GM23248 (cell line): ENCODE measurements at places on chromosomes 3 and 15. TPM values are rescaled to one million over a fixed set of nuclear protein-coding genes. Genes with fewer than 3 reads are reported as not detected.
A peak's percentile ranks its signal among the peaks of the same experiment; 100 is the strongest.

DNA sequence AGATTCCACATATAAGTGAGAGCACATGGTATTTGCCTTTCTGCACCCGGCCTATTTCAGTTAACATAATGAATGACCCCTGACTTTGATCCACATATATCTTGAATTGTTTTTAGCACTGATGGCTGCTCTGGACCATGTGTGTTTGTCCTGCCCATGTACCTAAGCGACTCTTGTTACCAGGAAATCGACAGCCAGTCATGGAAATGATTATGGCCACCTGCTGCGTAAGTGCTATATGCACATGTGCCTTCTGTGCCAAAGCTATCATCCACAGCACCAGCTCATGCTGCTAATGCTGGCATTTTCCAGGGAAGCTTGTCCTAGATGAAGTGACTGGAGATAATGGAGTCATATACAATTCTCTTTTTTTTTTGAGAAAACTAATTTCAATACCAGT lies 103.7 kb downstream of the PEX5L start:
- H3K27ac ChIP-seq, result no peak overlapping the region
- H3K4me3 ChIP-seq, result no peak overlapping the region
- no peaks in the 10 kb centered on the region for H3K4me1 ChIP-seq
- no peaks in the 10 kb centered on the region for H3K27me3 ChIP-seq
- DNase-seq, result no peak

GRCh38 chr3:100042166-100042981 lies 71.9 kb downstream of the FILIP1L start:
- no peaks in the 10 kb centered on the region for H3K27me3 ChIP-seq
- peak; percentile 91 for DNase-seq
- peaks cover 66% of the 10 kb centered on the region for H3K4me1 ChIP-seq
- no peaks in the 10 kb centered on the region for H3K36me3 ChIP-seq
- H3K4me3 ChIP-seq, result peak overlapping the region; percentile 51

Gene ARPIN
- total RNA-seq, result 8.7 and 9.0 TPM in 2 replicates

- H3K4me1 ChIP-seq, result no peaks in the 10 kb centered on the region
- H3K36me3 ChIP-seq, result no peaks in the 10 kb centered on the region
- no peaks in the 10 kb centered on the region for H3K27me3 ChIP-seq
- DNase-seq, result peak; percentile 31
- no peak overlapping the region for H3K4me3 ChIP-seq
These were observed 42.4 kb downstream of the TIGIT start for GRCh38 chr3:114336122-114336697.

DNA sequence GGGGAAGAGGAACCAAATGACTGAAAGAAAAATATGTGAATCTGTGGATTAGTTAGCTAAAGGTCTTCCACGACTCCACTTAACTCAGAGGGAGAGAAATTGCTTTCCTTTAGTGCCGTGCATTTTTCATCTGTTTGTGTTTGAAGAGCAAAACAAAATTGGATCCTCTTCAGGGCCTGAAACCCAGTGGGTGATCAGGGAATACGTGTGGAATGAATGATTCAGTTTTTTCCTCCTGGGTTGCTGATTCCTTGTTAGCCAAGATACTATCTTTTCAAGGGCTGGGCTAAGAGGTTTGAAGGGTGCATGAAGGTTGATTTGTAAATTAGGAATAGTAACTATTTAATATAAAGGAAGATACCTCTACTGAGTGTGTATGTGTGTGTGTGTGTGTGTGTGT lies 61.0 kb downstream of the TPRG1 start:
- DNase-seq, result peak; percentile 25
- H3K27me3 ChIP-seq, result no peaks in the 10 kb centered on the region
- no peak overlapping the region for H3K27ac ChIP-seq
- H3K4me3 ChIP-seq, result no peak overlapping the region

- no peaks in the 10 kb centered on the region for H3K36me3 ChIP-seq
- no peak overlapping the region for H3K27ac ChIP-seq
- H3K4me1 ChIP-seq, result no peaks in the 10 kb centered on the region
- H3K27me3 ChIP-seq, result no peaks in the 10 kb centered on the region; the same call in 1 of the 2 replicates
These were observed 326.1 kb upstream of the IL12A start for GRCh38 chr3:159662549-159662948.

GRCh38 chr3:47407237-47407636 lies 26.4 kb downstream of the PTPN23 start:
- no peak overlapping the region for H3K4me3 ChIP-seq
- H3K27ac ChIP-seq, result no peak overlapping the region
- DNase-seq, result no peak
- H3K27me3 ChIP-seq, result no peaks in the 10 kb centered on the region
- peaks cover 6% of the 10 kb centered on the region; the same call in 1 of the 2 replicates for H3K4me1 ChIP-seq

Gene BUB1B
- total RNA-seq, result 9.4 and 23.4 TPM in 2 replicates

DNA sequence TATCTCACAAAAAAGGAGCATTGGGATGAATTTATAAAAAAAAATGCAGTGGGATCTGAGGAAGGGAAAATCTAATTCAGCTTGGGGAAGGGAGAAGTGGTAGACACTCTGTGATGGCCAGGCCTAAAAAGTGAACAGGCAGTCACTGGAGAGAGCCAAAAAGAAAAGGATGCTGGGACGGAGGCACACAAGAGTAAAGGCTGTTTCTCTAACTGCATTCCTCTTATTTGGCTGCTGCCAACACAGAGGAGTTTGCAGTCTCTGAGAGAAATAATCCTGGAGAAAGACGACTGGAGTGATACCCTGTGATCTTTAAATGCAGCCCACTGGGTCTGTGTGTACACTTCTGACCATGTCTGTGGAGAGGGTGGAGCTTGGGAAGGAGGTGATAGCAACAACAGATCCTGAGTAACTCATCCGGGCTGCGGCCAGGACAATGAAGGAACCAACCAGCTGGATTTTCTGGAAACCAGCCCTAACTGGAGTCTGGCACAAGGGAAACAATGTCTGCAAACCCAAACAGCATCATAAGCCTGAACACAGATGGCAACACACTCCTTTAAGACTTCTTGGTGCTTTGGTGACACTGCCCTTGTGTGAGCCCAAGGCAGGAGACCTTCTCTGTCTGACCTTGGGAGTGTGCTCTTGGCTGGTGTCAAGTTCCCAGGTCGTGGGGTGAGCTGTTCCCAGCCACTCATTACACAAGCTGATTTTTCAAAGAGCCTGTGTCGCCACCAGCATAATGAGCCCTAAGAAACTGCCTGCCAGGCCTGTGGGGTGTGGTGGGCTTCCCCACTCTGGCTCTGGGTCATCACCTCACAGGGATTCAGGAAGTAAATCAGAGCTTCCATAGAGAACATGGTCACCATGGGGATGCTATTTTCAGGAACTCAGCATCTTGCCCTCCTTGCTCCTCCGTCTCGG lies 8.0 kb downstream of the FYCO1 start:
- H3K27me3 ChIP-seq, result no peaks in the 10 kb centered on the region
- no peak overlapping the region for H3K4me3 ChIP-seq
- H3K36me3 ChIP-seq, result no peaks in the 10 kb centered on the region

GRCh38 chr3:101203411-101203810 lies 117.0 kb downstream of the IMPG2 start:
- H3K4me1 ChIP-seq, result peaks cover 7% of the 10 kb centered on the region
- H3K4me3 ChIP-seq, result no peak overlapping the region
- H3K36me3 ChIP-seq, result no peaks in the 10 kb centered on the region
- H3K27ac ChIP-seq, result no peak overlapping the region
- DNase-seq, result peak; percentile 52

GRCh38 chr3:69203631-69204314 lies 81.4 kb upstream of the LMOD3 start:
- H3K36me3 ChIP-seq, result no peaks in the 10 kb centered on the region
- no peak overlapping the region for H3K4me3 ChIP-seq
- H3K27me3 ChIP-seq, result peaks cover 53% of the 10 kb centered on the region
- no peaks in the 10 kb centered on the region for H3K4me1 ChIP-seq

GRCh38 chr15:35545316-35545823 lies 595 bp downstream of the DPH6 start:
- H3K27ac ChIP-seq, result peak overlapping the region; percentile 89
- no peaks in the 10 kb centered on the region for H3K36me3 ChIP-seq
- DNase-seq, result peak; percentile 67
- peak overlapping the region; percentile 88 for H3K4me3 ChIP-seq

DNA sequence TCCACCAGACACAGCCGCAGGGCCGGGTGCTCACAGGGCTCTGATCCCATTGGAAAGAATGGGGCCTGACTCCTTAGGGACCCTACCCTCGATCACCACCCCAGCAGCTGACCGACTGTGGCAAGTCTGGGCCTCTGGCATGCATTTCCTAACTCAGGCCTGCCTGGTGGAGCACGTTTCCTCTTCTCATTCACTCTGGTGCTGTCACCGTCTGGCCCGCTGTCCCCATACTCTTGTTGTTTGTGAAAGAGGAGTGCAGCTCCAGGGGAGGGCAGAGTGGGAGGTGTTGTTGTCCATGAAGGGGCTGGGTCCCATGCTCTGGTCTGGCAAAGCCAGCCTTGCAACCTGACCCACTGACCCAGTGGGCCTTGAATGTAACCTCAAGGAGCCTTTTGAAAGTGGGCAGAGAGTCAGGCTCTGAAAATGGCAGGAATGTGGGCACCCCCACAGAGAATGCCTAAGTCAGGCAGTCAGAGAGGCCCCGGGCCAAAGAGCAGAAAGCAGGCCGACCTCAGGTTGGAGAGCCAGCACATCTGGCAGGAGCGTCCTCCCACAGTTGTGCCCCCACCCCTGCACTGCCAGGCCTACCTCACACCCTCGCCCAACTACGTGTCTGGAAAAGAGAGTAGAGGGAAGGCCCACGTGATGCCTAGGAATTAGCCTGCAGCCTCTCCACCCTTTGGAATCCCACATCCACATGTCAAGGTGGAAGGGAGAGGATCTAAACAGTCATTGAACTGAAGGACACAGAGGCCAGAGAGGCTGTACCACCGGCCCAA lies 10.9 kb downstream of the SEMA7A start:
- DNase-seq, result peak; percentile 88
- peaks cover 79% of the 10 kb centered on the region for H3K4me1 ChIP-seq
- H3K27me3 ChIP-seq, result no peaks in the 10 kb centered on the region
- H3K36me3 ChIP-seq, result no peaks in the 10 kb centered on the region
- H3K4me3 ChIP-seq, result peak overlapping the region; percentile 15

DNA sequence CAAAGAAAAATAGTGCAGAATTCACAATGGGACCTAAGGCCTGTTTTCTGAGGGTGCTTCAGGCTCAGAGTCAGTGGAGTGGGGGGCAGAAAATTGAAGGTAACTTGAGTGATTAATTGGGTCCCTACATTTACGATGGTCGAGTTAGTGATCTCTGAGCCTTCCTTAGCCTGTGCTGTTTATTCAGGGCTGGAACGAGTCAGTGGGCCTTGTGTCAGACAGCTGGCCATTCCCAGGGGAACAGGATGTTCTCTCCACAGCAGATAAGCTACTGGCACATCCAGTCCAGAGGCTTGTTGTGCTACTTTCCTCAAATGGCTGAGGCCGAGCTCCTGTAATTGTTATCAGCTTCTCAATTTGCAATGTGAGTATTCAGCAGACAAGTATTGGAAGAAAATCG lies 29.2 kb upstream of the CNTN3 start:
- no peak overlapping the region for H3K27ac ChIP-seq
- H3K36me3 ChIP-seq, result no peaks in the 10 kb centered on the region
- no peaks in the 10 kb centered on the region for H3K27me3 ChIP-seq
- peak; percentile 72 for DNase-seq
- H3K4me3 ChIP-seq, result no peak overlapping the region

DNA sequence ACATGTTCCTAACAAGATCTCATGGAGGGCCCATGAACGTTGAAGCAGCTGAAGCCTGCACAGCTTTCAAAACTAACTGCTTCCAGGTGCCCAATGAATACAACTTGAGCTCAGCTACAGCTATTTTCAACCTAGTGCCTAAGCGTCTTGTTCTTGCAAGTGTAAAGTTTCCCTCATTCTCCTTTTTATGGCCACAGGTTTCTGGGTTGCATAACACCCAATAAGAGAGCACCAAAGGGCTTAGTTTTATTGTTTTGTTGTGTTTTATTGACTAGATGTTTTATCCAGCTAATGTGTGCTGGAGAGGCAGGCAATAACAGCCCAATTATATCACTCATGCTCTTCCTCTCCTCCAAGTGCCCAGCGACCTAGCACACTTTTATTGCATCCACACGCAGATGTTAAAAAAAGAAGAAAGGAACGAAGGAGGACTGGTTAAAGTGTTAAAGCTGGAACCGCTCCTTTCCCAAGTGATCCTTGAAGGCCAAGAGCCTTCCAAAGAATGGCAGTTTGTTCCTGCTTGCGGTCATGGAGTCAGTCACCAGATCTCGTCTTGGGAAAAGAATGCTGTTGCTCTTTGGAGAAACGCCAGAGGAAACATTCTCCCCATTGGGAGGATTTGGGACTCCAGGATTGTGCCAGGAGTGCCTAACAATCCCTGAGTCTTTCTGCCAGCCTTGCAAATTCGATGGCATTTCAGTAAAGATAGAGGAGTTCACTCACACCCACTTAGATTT lies 156.9 kb downstream of the MEX3B start:
- H3K27ac ChIP-seq, result no peak overlapping the region
- H3K36me3 ChIP-seq, result no peaks in the 10 kb centered on the region
- H3K4me1 ChIP-seq, result peaks cover 15% of the 10 kb centered on the region

Gene TUSC7
- total RNA-seq, result not detected in 2 replicates
